ENCODE measurements at places on chromosomes 4 and X.
A peak's percentile ranks its signal among the peaks of the same experiment; 100 is the strongest.

DNA sequence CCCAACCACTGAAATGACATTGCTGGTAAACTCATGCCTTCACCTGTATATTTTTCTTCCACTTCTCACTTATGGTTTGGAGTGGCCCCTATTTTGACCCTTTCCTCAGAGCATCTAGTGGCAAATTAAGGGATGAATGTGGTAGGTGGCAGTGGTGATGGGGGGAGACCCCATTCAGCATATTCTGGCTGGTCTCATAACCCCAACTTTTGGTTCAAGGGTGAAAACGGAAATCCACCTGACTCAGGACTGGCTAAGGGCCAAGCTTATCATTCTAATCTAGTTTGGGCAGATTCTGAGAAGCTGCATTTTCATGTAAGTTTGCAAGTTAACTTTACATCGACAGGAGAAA is 47.0 kb upstream of the NSUN7 start:
- DNase-seq = no peak
- H3K4me3 ChIP-seq = no peak overlapping the region
- no peaks in the 10 kb centered on the region for H3K36me3 ChIP-seq
- H3K27ac ChIP-seq = peak overlapping the region; percentile 41
- peaks cover 33% of the 10 kb centered on the region for H3K4me1 ChIP-seq

- no peak overlapping the region for H3K27ac ChIP-seq
- DNase-seq = no peak
- no peaks in the 10 kb centered on the region for H3K27me3 ChIP-seq
- H3K4me1 ChIP-seq = no peaks in the 10 kb centered on the region
- no peak overlapping the region for H3K4me3 ChIP-seq
Measured at GRCh38 chr4:69323284-69323683, 43.0 kb downstream of the UGT2B28 start.

- no peak for DNase-seq
- no peak overlapping the region for H3K4me3 ChIP-seq
- H3K4me1 ChIP-seq = no peaks in the 10 kb centered on the region
- H3K27me3 ChIP-seq = no peaks in the 10 kb centered on the region
Measured at GRCh38 chr4:53189011-53189410, 176.8 kb downstream of the SCFD2 start.

DNA sequence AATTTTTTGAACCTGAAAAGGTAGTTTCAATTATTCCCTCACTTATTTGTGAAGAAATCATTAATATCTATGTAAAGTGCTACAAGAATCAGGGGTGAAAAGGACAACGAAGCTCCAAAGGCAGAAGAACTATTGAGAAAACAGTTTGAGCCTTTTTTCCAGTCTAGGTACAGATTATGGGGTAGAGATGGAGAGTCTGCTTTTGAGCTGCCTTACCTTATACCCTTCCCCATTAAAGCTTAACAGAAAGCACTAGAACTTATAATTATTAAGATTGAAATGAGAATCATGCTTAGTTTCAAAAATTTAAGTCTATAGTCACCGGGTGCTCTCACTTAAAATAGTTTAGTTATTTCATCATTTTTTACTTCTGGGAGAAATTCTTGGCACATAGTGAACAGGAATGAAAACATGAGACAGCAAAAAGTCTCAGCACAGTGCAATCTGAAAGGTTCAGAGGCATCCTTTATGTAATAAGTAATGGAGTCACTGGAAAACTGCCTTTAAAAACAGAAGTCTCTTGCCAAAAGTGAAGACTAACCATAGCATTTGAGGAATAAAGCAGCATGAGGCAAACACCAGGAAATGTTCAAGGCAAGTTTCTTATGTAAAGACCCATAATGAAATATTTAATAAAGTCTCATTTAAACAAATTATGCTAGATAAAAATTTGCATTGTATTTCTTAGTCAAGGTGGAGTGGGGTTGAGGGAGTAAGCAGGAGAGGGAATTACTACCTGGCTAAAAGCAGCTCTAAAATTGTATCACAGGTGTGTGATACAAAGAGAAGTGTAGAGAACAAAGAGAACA is 5.1 kb upstream of the DCLK2 start:
- peaks cover 1% of the 10 kb centered on the region for H3K4me1 ChIP-seq
- H3K36me3 ChIP-seq = no peaks in the 10 kb centered on the region
- H3K4me3 ChIP-seq = no peak overlapping the region

DNA sequence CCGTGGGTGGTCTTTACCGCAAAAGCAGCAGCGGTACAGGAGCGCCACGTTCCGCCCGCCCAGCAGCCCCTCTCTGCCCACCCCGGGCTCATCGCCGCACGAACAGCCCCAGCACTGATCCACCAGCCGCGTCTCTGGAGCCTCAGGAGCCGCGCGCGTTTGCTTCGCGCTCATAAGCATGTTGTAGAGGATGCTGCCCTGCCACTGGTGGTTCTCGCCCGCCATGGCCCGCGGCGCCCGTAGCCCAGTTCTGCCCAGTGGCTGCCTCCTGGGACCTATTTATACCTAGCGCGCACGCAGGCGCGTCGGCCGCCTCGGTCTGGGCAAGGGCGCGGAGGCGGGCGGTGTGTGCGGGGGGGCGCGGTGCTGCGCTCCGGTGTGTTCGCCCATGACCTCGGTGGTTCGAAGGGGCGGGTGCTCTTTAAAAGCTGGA is at the start of gene NR0B1:
Gene NR0B1 (minus strand): TSS at position 252 of the 433 bp plus-strand sequence. CDS start 27 bp downstream, at position 225.
- no peak within 1 kb of the TSS for H3K27ac ChIP-seq
- no peak within 1 kb of the TSS for H3K4me3 ChIP-seq
- no peaks in the 10 kb centered on the region for H3K4me1 ChIP-seq
- peaks cover 9% of the 10 kb centered on the region for H3K27me3 ChIP-seq
- no peak for DNase-seq

DNA sequence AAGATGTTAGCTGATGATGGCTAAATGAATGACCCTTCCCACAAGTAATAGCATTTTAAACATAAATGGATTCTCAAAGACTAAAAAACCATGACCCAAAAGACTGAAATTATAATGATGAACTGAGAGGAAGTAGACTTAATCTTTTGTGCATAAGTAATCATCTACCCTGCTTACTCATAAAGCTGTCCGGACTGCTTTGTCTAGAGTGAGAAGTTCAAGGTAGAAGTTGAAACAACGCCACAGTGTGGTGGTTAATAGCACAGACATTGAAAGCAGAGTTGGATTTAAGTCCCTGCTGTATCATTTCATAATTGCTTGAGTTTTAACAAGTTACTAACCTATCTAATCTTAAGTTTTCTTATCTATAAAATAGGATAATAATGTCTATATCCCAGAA is 346.6 kb downstream of the CENPC start:
- no peak overlapping the region for H3K27ac ChIP-seq
- DNase-seq = no peak
- H3K4me3 ChIP-seq = no peak overlapping the region
- H3K4me1 ChIP-seq = no peaks in the 10 kb centered on the region

DNA sequence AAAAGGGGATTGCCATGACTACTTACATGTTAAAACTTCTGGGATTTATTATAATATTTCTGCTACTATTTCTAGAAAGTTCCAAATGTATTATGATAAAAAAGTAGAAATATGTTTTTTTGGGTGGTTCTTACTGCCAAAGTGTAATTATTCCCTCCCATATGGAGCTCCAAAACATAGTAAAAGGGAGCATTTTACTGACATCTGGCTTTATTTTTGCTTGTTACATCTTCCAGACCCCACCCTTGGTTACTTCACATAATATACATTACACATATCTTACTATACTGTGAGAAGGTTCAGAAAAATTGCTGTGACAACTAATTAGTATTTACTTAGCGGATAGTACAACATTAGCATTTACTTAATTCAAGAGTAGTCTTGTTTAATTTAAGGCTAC is 205.1 kb upstream of the TLL1 start:
- no peak for DNase-seq
- no peak overlapping the region for H3K27ac ChIP-seq
- no peaks in the 10 kb centered on the region for H3K4me1 ChIP-seq

DNA sequence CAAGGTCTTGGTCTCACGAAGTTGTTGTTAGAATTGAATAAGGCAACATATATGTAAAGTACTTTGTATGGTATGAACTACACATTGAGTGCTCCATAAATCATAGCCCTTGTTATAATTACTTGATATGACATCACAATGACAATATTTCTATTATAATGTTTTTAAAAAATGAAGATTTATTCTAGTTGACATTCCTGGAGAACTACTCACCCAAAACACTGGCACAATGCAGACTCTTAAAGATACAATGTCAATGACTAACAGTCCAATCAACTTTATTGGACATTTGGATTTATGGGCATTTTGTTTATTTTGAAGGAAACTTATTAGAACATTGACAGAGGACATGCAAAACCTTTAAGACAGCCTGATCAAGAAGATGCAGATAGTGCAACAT is 55.3 kb downstream of the ASB9 start:
- H3K4me1 ChIP-seq = no peaks in the 10 kb centered on the region
- no peaks in the 10 kb centered on the region for H3K36me3 ChIP-seq
- no peak overlapping the region for H3K4me3 ChIP-seq
- H3K27me3 ChIP-seq = no peaks in the 10 kb centered on the region
- no peak for DNase-seq

DNA sequence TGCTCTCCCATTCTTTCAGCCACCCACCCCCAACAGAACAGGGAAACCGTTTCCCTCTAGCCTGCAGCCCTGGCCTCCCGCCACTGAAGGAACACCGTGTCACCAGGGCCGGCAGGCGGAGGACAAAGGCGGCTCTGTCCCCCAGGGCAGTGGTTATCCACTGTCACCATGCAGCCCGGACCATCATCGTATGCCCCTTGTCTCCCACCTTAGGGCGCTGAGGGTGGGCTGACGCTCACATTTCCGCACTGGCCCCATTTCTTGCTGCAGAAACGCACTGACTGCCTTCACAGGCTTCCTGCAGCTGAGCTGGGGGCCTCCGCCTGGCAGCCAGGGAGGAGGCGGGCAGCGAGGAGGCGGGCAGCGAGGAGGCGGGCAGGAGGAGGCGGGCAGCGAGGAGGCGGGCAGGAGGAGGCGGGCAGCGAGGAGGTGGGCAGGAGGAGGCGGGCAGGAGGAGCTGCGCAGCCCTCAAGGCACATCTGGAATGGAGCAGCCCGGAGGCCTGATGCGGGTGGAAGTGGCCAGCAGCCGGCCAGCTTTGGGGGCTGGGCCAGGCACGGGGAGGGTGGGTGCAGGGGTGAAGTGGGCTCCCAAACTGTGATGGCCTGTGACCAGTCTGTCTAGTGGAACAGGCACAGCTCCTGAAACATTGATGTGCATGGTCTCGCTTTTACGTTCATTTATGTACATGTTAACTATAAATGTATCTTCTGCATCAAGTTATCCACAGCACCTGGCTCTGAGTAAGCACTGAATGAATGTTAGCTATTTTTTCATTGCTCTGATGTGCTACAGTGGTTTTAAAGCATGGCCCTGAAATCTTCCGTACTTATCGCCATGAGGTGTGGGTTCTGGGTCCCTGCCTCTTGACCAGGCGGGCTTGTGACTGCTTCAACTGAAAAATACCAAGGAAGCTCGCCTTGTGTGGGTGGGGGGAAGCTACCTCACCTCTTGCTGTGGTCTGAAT is 20.6 kb upstream of the KIAA0232 start:
- peaks cover 10% of the 10 kb centered on the region for H3K4me1 ChIP-seq
- no peak overlapping the region for H3K27ac ChIP-seq
- no peaks in the 10 kb centered on the region for H3K27me3 ChIP-seq
- no peak overlapping the region for H3K4me3 ChIP-seq
- H3K36me3 ChIP-seq = no peaks in the 10 kb centered on the region

DNA sequence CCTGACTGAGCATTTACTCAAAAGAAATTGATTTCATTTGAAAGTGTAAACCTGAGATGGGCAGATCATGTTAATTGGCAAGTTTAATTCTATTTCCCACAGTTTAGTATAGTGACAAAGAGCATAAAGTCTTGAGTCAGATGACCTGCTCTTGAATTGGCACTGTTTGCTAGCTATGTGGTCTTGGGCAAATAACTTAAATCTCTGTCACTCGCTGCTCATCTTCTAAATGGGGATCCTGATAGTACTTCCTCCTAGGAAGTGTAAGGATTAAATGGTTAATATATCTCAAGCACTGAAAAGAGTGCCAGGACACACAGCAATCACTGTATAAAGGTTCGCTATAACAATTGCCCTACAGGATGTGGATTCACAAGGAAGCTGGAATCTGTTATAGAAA is 242.8 kb upstream of the JADE1 start:
- no peak overlapping the region for H3K4me3 ChIP-seq
- H3K4me1 ChIP-seq = no peaks in the 10 kb centered on the region
- H3K36me3 ChIP-seq = no peaks in the 10 kb centered on the region
- no peak for DNase-seq
- H3K27me3 ChIP-seq = peaks cover 16% of the 10 kb centered on the region

GRCh38 chr4:142016031-142016430 is 379.6 kb downstream of the IL15 start:
- DNase-seq = peak; percentile 1
- H3K36me3 ChIP-seq = no peaks in the 10 kb centered on the region
- no peak overlapping the region for H3K4me3 ChIP-seq
- peaks cover 5% of the 10 kb centered on the region for H3K4me1 ChIP-seq
- peaks cover 6% of the 10 kb centered on the region for H3K27me3 ChIP-seq

Data from activated naive CD8-positive, alpha-beta T cell treated with anti-CD3 and anti-CD28 coated beads, Interleukin-2, amount 50 U/mL, for 24 hours (primary cell).